AG09319 (cell line): ENCODE measurements at places on chromosomes 12 and 14.

DNA sequence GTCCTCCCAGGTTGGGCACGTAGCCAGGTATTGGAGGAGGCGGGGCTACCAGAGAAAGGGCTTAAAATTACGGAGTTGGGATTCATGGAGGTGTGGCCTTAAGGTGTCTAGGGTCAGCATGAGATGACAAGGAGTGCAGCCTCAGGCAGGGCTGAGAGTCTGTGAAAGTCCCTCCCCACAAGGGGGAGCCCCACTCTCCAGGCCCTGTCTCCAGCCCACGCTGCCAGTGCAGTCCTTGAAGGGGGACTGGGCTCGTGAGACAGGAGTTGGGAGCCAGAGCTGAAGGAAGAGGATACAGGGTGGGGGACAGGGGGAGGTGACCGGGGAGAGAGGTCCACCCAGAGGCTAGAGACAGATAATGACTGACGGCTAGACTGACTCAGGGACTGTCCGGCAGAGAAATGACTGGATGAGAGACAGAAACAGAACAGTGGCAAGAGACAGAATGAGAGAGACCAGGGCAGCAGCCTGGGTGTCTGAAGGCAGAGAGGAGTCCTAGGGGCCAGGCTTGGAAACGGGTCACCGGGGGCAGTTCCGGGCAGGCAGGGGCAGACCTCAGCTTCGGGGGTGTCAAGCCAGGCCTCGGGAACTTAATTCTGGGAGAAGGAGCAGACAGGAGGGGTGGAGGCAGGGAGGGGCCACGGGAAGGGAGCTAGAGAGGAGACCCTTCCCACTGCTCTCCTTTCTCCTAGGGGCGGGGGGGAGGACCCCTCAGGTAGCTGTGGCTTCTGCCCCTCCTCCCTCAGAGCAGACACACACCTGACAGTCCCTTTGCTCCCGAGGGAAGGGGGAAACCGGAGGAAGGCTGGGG lies 970 bp downstream of the CDH24 start:
- DNase-seq, result no peak

GRCh38 chr14:20714593-20715250 lies 26.2 kb downstream of the ANG start:
- DNase-seq, result no peak

GRCh38 chr12:70843363-70843762 lies 77.2 kb downstream of the PTPRR start:
- no peak for DNase-seq

DNA sequence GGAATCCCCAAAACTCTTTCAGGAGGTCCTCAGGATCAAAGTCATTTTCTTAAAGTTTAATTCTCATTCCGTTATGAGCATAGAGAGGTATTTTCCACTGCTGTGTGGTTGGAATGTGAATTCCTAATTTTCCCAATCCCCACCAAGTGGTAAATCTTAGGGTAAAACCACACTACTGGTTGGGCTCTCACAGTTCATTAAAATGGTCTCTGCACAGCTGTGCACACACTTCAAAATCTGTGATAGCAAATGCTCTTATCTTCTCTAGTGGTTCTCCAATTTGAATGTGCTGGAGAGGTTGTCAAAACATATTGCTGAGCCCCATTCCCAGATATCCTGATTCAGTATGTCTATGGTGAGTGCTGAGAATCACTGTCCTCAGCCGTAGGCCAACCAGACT lies 189.1 kb downstream of the BMP4 start:
- DNase-seq, result no peak

DNA sequence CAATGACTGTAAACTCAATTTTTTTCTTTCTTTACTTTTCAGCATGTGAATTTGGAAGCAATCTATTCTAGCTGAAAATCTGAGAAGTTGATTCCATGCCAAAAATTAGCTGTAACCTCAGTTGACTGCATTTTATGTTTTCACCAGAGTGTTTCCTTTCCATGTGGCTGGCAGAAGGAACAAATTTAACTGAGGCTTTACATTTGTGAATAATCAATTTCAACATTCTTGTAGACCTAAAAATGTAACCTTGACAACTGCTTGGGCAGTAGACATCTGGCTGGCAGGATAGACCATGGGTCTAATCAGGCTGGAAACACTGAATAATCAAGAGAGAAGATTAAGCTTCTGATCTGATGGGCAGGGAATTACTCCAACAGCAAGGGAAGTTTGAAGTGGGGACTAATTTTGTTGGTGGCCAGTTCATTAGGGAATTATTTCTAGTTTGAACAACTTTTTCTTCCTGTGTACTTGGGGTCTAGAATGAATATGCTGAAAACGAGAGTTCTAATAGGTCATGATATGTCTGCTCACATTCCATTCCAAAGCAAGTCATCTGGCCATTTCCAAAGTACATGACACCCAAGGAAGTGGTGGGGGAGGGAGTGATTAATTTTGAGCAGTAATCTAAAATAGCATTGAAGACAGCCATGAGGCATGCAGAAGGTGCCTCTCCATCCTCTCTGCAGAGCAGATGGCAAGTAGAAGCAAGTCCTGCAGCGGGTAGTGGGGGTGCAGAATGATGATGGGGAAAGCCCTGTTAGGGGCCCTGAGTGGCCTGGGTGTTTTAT lies 68.2 kb downstream of the ATP23 start:
- peak; percentile 34 for DNase-seq

GRCh38 chr12:52636189-52636588 lies 15.8 kb downstream of the KRT2 start:
- no peak for DNase-seq

GRCh38 chr12:58776144-58776543 lies 144.2 kb downstream of the LRIG3 start:
- no peak for DNase-seq

DNA sequence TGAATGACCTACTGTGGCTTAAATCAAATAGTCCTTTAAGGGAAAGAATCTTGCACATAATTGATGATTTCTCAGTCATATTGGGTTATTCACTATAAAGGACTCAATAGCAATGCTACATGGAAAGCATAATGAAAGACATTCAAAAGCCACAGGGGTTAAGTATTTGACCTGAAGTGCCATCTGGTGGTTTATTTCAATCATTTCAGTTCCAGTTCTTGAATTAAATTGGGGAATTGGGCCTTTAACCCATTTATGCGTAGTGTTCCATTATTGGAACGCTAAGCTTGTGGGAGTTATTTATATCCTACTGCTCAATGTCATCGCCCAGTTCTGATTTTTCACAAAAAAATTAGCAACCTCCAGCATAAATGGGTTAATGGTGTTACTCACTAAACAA lies 41.3 kb upstream of the C12orf71 start:
- DNase-seq, result no peak

DNA sequence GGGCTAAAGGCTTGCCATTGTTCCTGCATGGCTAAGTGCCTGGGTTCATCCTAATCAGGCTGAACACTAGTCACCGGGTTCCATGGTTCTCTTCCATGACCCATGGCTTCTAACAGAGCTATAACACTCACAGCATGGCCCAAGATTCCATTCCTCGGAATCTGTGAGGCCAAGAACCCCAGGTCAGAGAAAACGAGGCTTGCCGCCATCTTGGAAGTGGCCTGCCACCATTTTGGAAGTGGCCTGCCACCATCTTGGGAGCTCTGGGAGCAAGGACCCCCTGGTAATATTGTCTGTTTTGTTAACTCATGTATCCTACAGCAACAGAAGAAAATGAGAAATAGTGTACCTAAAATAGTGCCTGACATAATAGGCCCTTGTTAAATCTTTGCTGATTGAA lies 92.7 kb downstream of the ADAMTS20 start:
- DNase-seq, result no peak

DNA sequence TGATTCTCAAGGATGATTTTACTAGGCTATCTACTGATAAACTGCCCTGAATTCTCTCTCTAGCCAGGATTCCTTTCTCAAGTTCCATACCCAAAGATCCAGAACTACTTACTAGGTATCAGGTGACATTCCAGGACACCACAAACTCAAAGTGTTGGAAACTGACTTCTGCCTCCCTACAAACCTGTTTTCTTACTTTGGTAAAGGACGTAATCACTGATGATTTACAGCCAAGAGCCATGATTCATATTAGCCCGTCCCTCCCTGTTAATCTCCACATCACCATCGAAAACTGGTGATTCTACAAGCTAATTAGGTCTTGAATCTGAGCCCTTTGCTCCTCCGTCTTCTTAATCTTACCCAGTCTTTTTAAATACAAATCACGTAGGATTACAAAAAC lies 1.0 kb upstream of the ATG14 start:
- no peak for DNase-seq

- DNase-seq, result no peak
Measured at GRCh38 chr14:64478634-64479250, 13.4 kb downstream of the AKAP5 start.

DNA sequence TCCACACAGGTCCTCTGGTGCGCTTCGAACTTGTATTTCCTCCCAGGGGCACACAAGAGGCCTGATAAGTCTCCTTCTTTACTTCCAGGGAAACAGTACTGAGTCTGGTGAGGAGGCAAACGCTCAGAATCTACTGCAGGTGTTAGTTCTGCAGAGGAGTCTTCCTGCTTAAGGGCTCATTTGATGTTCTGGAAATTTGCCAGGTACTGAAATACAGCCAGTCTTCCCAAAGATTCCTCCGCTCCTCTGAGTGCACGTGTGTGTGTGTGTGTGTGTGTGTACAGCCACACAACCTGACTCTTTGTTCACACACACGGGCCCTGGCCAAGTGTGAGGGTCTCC lies 92.0 kb downstream of the FBXL14 start:
- DNase-seq, result no peak

GRCh38 chr12:8678661-8679111 lies 16.1 kb upstream of the MFAP5 start:
- no peak for DNase-seq

DNA sequence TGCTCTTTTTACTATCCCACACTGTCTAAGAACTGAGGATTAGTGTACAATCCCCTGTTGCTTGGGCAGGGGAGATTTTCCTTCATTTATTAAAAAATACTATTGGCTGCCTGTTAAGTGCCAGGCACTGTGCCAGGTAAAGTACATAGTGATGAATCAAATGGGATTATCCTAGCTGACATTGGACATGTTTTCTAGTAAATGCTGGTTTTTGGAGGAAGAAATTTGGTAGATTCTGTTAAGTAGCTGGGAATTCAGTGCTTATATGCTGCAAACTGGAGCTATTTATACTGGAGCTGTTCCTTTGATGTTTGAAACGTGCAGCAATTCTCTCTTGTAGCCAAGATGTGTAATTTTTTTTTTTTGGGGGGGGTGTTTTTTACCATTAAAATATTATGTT lies 299.6 kb downstream of the EMP1 start:
- no peak for DNase-seq

- DNase-seq, result no peak
Measured at GRCh38 chr12:91104812-91105466, 6.4 kb downstream of the LUM start.
